ENCODE measurements at places on chromosomes 5 and 9. TPM values are rescaled to one million over a fixed set of nuclear protein-coding genes. Genes with fewer than 3 reads are reported as not detected.

The PCDHGC4 gene
- total RNA-seq = 0.65 TPM

The MRRF gene
- 43.1 TPM for total RNA-seq

The ZFYVE16 gene
- total RNA-seq = 51.1 TPM

The GMCL2 gene
- total RNA-seq = not detected

The PMPCA gene
- 33.1 TPM for total RNA-seq

The GZMA gene
- not detected for total RNA-seq

The LCN12 gene
- total RNA-seq = 0.11 TPM

The FREM1 gene
- under 0.01 TPM for total RNA-seq

The PCDHGA5 gene
- 0.43 TPM for total RNA-seq

The PCDHGA3 gene
- 0.54 TPM for total RNA-seq

Measured in dermis lymphatic vessel endothelial cell (primary cell).